ENCODE measurements at places on chromosomes 12 and 14.

GRCh38 chr14:33686856-33687255 is 264.0 kb downstream of the EGLN3 start:
- DNase-seq = no peak

GRCh38 chr12:87952850-87953249 is 76.4 kb downstream of the C12orf50 start:
- DNase-seq = no peak

DNA sequence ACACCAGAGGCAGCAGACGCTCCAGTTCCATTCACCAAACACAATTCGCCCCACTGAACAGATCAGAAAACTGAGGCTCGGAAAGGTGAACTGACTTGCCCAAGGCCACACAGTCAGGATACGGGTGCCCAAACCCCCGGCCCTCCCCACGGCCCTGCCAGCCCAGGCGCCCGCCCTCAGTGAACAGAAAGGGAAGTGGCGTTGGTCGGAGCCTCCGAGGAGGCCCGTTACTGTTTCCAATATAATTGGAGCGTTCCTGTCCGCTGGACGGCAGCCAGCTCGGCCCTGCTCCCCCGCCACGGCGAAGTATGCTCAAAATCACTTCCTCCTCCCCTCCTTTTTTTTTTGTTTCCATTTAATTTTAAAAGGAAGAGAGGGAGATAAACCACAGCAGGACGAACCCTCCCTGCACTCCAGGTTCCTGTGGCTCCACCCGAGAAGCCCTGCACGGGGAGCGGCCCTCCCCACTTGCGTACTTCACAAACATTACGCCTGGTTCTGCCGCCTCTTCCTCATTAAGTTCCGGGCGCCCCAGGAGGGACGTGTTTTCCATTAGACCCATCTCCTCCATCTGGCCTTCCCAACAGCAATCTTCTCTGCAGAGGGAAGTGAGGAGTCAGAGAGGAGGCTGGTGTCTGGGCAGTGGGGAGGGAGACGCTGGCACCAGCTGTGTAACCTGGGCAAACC is 61.1 kb downstream of the NCOR2 start:
- no peak for DNase-seq

GRCh38 chr14:101727611-101728366 is 33.7 kb upstream of the PPP2R5C start:
- DNase-seq = no peak

- DNase-seq = no peak
These were observed 7.4 kb downstream of the PRIMA1 start for GRCh38 chr14:93780813-93781400.

DNA sequence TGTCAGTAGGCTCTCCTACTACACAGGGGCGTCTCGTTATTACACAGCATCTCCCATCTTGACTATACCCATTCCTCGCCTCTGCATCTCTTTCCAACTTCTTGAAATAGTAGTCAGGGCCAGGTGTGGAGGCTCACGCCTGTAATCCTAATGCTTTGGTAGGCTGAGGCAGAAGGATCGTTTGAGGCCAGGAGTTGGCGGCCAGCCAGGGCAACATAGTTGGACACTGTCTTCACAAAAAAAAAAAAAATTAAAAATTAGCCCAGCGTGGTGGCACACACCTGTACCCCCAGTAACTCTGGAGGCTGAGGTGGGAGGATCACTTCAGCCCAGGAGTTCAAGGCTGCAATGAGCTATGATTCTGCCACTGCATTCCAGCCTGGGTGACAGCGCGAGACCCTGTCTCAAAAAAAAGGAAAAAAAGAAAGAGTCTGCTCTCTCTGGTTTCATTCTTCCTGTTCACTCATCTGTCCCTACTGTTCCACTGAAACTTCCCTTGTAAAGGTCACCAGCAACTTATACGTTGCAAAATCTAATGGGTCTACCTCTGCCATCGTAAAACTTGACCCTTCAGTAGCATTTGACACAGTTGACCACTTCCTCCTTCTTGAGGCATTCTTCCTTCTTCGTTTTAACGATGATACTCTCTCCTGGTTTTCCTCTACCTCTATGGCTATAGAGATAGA is 41.0 kb upstream of the PTGR2 start:
- no peak for DNase-seq

DNA sequence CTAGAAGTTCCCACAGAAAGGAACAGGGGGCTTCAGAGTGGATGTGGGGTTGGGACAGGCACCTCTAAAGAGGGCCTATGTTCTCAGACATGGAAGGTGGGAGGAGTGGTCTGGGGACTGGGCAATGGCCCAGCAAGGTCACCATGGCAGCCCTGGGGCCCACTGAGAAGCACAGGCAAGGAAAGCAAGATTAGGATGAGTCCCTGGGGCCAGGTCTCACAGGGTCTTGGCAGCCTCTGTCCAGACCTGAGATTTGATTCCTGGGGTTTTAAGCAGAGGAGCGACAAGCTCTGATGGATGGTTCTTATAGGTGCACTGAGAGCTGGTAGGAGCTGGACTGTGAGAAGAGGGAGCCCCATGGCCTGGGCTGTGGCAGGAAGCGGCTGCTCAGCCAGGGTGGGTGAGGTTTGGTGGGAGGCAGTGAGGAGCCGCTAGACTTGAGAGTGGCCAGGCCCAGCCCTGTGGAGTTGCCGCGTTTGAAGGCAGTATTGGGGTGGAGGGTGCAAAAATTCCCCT is 44.0 kb downstream of the DLK1 start:
- DNase-seq = no peak

DNA sequence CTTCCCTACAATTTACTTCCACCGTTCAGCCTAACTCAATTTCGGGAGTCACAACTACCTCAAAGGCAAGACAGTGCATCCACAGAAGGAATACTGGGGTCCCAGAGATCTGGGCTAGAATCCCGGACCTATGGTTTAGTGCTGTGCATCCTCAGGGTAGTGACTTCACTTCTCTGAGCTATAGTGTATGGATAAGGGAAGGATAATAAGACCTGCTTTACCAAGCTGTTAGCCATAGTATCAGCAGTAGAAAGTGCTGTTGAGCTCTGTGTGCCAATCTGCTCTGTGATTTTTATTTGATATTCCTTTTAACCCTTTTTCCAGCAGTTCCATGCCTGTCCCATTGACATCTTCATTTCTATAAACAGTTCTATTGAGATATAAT is 1044.3 kb downstream of the BCL11B start:
- DNase-seq = no peak

- DNase-seq = no peak
These were observed 54.4 kb downstream of the BICD1 start for GRCh38 chr12:32161058-32161457.

DNA sequence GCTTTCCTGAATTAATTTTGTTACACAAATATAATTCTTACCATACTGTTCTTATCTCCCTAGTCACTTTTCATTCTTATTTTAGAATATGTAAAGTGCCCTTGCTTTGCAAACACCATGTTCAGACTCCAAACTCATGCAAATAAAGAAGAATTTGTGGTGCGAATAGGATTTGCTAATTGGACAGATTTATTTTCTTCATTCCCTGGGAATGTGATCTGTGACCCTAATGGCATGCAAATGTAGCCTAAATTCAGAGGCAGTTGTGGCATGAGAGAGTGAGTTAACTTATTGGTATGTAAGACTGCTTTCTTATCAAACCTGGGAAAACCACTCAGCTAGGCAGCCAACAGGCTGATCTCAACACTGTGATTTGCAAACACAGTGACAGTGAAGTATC is 10.0 kb downstream of the CAPZA3 start:
- no peak for DNase-seq

DNA sequence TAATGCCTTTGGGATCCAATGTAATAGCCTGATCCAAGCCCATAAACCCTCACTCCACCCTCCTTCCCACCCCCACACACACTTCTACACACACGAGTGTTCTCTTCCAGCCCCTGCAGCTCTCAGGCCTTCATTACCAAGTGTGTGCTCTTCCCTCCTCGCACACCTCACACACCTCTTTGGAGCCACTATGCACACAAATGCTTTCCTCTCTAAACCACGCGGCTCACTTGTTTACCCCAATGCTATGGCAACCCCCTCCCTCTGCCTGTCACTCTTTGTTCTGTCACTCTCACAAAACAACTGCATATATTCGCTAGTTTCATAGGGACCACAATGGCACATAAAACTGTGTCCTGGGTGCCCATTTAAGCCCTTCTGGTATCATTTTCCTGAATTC is 35.1 kb downstream of the PPP2R5E start:
- no peak for DNase-seq

GRCh38 chr14:103836976-103837725 is 10.2 kb downstream of the PPP1R13B start:
- no peak for DNase-seq

- DNase-seq = no peak
These were observed 65.3 kb downstream of the DENND5B start for GRCh38 chr12:31525496-31526157.

GRCh38 chr12:28855761-28856310 is 293.2 kb upstream of the FAR2 start:
- no peak for DNase-seq

DNA sequence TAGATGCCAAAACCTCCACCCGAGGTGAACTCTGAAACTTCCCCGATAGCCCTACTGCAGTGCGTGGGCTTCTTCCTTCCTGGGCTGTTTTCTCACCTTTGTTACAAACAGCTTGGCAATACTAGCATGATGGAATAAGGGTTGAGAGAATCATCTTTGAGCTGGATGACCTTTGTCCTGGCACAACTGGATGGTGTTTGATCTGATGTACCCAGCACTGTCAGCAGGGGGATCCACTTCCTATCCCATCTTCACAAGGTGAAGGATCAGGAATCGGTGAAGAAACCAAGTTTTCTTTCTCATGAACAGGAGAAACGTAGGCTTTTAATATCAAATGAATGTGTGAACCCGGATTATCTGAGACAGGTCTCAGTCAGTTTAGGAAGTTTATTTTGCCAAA is 19.5 kb upstream of the LRRC10 start:
- DNase-seq = no peak

- no peak for DNase-seq
These were observed 78.9 kb upstream of the GZMB start for GRCh38 chr14:24712909-24713308.

- no peak for DNase-seq
These were observed 70.9 kb downstream of the GPR135 start for GRCh38 chr14:59394268-59394667.

DNA sequence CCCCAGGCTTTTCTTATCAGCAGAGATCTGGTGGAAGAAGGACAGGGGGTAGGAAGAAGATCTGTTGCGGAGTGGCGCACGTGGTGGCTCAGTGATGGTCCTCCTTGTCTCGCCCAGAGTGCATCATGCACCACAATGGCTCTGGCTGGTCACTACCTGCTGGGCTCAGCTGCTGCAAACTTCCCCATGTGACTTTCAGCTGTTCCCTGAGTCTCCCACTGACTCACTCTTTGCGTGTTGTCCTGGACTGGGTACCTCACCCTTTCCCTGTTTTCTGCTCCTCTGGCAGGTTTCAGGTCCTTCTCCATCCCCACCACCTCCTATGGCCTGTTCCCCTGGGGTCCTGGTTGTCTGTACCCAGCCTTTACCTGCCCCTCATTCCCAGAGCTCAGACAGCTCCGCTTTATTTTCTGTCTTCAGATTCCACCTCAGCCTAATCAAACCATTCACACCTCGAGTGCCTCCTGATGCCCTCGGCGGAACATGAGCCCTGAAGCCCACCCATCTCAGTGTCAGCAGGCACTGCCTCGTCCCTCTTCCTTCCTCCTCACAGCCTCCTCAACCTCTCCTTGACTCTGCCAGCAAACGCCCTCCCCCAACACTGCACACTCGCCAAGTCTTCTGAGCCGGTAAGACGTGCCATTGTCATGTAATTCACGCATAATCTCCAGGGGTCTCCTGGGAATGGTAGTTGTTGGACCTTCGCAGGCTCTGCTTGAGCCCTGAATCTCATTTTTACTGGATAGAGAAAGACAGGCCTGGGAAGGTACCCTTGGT is 1.8 kb downstream of the C1R start:
- DNase-seq = no peak

- no peak for DNase-seq
These were observed 180.8 kb downstream of the ZFP36L1 start for GRCh38 chr14:68612049-68612448.

- DNase-seq = no peak
These were observed 51.9 kb downstream of the ZFP36L1 start for GRCh38 chr14:68740788-68741476.

GRCh38 chr12:51949342-51950030 is 2.0 kb upstream of the ACVR1B start:
- no peak for DNase-seq

DNA sequence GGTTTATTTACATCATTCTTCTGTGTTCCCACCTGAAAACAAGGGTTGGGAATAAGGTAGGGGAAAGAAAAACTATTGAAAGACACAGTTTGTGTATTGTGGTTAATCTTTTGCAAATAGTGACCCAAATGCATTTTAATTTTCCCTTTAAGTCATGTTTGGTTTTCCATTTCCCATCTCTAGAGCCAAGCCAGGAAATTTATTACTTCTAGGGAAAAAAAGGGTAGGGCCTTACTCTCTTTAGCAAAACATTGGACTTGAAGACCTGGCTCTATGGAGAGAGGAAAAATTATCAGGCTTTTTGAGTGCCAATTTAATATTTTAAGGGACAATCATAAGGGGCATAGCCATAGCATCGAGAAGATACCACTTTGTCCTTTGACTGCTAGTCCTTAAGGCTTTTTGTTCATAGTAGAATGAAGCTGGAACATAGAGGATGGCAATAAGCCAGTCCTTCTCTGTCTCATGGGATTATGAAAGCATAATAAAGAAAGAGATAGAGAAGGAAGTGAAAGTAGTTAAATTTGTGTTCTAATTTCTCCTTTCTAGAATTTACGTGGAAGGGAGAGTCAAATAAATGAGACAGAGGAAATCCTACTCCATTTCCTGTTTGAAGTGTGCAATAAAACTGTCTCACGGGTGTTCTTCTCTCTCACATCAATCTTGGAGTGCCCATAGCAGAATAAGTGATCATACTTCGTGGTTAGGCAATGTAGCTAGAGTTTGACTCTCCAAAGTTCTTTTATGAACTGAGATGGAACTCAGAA is 50.9 kb upstream of the PPFIA2 start:
- DNase-seq = no peak

GRCh38 chr12:109705291-109705690 is 8.3 kb upstream of the FAM222A start:
- no peak for DNase-seq

GRCh38 chr12:12986775-12987331 is 13.2 kb downstream of the HEBP1 start:
- no peak for DNase-seq

GRCh38 chr12:49293056-49293956 is 1.6 kb upstream of the PRPH start:
- no peak for DNase-seq

DNA sequence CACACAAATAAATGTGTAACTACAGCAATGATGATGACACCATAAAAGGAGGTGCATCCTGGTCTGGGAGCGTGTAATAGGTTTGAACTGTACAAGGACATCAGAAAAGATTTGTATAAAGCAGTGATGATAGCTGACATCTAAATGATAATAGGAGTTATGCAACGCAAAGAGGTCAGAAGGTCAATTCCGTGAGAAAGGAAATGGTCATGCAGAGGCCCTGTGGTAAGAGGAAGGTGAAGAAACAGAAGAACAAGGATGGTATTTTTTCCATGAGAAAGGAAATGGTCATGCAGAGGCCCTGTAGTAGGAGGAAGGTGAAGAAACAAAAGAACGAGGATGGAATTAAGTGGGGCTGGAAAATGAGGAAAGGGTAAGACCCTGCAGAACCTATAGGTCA is 106.7 kb upstream of the TMPO start:
- no peak for DNase-seq
